ENCODE measurements at places on chromosomes 2 and 18.
A peak's percentile ranks its signal among the peaks of the same experiment; 100 is the strongest.

DNA sequence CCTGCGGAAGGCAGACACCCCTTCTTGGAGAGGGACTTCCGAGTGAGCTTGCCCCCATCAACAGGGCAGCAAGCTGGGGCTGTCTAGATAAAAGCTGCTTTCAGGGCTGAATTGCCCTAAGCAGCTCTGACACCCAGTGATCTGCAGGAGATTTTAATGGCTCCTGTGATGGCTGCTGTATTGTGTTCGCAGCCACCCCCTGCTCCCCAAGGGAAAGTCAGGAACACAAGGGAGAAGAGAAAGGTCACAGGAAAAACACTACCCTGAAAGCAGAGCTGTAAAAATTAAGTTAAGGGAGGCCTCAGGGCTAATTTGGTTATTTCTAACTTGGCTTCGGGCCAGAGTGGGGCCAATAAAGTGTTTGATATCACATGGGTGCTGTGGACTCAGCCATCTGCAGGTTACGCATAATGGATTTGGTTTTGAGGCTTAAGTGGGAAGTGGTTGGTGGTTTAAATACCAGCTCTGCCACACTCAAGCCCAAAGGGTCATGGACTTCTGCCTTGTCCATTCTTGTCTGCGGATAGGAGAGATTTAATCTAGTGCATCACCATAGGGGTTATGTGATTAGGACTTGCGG lies 147.6 kb downstream of the CLIP4 start:
- DNase-seq: no peak

DNA sequence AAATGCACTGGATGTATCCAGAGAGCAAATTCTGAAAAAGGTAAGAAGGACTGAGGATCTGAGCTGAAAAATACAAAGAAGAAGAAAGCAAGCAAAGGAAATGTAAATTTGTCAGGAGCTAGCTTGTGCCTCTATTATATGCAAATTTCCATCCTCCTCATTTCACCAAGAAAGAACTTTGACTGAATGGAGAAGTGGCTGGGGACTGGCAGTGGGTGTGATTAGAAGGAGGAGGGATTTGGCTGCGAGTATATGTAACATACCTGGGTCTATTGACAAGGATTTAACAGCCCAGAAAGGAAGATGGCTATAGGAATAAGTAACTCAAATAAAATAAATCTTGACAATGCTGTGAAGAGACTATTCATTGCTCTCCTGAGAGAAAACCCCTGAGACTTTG lies 19.4 kb upstream of the RIT2 start:
- no peak for DNase-seq

DNA sequence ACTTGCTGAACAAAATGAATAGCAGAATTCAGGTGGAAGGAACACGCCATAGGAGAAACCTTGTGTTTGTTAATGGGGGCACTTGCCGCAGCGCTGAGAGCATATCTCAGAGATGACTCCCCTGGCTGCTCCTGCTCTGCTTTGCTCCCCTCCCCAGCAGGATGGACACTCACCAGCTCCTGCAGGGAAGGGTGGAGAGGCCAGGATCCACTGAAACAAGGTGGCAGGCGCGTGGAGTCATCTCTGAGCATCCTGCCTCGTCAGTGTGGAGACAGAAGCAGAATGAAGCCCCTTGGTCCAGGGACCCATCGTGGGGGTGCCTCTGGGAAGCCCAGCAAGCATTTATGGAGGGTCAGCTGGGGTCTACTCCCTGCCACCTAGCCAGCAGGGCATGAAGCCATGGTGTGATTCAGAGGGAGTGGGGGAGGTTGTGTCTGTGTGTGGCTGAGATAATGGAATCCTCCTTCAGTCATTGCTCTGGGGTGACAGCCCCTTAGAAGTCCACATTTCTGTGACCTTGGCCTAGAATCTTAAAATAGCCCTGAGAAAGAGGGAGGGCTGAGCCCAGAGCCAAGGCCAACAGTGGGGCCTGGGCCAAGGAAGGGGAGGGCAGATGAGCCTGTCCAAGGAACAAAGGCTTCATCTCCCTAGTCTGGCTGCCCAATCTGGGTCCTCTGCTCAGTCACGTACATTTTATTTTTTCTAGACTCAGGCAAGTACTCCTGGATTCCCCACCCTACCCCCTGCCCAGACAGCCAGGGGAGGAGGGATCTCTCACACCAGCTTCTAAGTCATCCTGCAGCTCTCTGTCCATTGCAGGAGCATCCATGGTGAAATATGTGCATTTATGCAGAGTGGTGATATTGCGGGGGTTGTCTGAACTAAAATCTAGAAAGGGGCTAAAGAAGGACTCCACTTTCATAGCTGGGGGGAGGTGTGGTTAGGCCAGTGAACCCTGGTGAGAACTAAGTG lies 215.4 kb downstream of the ZBTB7C start:
- no peak for DNase-seq

GRCh38 chr2:242040303-242040655 lies 170.8 kb downstream of the RTP5 start:
- no peak for DNase-seq

- peak; percentile 20 for DNase-seq
Observed at GRCh38 chr2:191687867-191688266, 9.9 kb downstream of the NABP1 start.

DNA sequence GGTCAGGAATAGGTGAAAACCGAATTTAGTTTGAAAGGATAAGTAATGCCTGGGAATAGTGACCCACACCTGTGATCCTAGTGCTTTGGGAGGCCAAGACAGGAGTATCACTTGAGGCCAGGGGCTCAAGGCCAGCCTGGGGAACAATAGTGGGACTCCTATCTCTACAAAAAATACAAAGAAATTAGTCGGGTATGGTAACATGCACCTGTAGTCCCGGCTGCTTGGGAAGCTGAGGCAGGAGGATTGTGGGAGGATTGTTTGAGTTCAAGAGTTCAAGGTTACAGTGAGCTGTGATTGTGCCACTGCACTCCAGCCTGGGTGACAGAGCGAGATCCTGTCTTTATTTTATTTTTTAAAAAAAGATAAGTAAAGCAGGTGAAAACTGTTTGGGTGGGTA lies 3.8 kb upstream of the MYO1B start:
- no peak for DNase-seq

- DNase-seq: no peak
Observed at GRCh38 chr2:143683977-143684376, 554.8 kb downstream of the ARHGAP15 start.

DNA sequence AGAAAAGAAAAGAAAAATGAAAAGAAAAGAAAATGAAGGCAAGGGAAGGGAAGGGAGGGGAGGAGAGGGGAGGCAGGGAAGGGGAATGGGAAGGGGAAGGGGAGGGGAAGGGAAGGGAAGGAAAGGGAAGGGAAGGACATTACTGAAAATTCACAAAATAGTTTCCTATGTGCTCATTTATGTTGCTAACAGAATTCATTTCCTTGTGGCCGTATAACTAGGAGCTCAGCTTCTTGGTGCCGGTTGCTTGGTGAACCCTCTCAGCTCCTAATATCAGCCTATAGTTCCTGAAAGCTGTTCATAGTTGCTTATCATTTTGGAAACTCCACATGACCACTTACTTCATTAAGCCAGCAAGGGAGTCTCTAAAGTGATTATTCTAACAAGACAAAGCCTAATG lies 379.8 kb upstream of the TMEFF2 start:
- no peak for DNase-seq

- DNase-seq: no peak
Observed at GRCh38 chr2:67836866-67837265, 225.9 kb downstream of the C1D start.

DNA sequence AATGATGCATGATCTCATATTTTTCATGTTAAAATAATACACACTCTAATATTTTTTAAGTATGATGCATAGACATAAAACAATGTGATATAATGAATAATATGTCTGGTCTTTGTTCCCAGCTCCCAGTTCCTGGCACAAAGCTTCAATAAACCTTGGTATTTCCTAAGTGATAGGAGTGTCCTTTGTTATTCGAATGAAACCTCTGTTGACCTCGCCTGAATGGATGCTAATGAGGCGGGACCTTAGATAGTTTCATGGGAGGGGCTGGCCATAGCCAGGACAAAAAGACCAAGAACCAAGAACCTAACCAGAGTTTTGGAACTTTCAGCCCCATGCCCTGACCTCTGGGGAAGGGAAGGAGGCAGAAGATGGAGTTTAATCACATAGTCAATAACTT lies 257.7 kb upstream of the COPS8 start:
- DNase-seq: no peak

- DNase-seq: no peak
Observed at GRCh38 chr18:44766450-44766849, 85.8 kb downstream of the SETBP1 start.

DNA sequence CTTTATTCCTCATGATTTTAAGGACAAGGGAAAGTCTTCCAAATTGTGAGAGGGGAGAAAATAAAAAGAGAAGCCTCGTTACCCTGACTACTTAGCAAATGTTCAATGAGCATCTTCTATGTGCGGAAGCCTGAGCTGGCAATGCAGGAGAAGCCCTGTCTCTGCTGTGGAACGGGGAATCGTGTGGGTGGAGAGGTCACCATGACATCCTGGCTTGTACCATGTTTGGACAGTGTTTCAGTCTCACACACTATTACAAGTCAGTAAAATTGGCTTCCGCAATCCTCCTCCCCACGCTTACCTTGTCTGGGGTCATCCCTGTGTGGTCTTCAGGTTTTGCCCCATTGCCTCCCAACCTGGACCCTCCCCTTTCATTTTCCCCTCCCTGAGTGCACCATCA lies 65.0 kb upstream of the PPM1B start:
- no peak for DNase-seq

DNA sequence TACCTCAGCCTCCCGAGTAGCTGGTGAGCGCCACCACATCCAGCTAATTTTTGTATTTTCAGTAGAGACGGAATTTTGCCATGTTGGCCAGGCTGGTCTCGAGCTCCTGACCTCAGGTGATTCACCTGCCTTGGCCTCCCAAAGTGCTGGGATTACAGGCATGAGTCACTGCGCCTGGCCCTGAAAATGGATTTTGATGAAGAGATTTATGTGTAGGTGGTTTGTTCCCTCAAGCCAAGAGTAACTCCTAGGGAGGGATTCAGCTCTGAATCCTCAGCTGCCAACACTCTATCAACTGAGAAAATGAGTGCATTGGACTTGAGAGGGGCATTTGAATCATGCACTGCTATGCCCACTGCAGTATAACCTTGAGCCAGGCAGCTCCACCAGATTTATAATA lies 17.5 kb upstream of the LIPG start:
- DNase-seq: no peak

DNA sequence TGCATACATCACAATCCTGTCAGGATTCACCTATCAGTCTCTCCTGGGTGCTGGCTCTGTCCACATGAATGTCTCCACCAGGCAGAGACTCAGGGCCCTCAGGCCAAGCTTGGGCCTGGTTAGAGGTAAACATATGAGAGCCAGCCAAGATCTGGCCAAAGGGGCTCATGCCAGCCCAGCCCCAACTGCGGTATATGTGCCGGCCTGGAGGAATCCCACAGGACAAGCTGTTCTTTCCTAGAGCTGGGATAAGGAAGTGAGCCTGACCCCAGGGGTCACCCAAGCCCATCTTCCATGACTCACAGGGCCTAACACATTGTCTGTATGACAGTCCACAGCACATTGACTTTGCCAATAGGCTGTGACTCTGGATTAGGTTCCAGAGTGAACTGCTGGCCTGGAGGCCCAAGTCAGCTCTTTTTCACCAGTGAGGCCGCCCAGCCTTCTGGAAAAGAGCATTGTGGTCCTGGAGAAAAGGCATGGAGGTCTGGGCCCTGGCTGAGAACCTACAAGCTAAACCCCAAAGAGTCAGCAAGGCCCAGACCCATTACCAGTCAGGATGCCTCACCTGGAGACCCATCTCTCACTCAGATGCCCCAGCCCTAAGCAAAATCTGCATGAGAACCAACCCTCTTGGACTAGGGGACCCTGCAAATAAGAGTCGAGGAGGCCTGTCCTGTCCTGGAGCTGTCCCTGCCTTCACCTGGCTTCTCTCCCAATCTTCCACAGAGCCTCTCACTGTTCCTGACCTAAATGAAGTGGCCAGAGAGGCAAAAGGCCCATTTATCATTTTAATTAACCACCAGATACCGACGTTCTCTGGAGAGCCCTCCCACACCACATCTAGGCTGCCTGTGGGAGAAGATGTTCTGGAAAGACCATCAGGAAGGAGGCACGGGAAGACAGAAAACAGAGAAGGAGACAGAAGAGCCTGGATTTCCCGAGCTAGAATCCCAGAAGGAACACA lies 120.9 kb upstream of the PKDCC start:
- DNase-seq: no peak

DNA sequence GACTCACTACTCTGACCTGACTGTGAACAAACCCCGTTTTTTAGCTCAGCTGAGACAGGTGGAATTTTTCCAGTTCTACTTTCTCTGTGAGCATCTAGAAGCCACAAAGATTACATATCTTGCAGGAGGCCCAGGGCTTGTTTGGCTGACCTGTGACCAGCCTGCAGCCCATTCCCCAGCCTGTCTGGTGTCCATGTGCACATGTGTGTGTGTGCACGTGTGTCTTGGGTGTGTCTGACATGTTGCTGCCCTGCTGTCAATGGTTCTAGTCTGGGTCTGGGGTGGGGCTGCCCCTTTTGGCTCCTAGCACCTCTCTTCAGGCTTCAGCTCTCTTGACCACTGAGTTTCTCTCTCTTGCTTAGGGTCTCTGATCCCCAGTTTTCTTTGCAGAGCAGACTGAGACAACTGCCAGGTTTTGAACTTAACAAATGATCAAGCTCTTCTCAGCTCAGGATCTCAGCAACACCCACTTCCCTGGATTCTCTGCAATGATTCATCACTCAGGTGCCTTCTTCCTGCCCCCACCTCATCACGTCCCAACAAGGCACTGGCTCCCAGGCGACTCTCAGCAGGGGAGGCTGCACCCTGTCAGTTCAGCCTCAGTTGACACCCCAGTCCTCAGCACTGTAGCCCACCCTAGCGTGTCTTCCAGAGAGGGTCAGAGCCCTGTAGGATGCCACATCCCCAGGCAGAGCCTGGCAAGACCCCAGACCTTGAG lies 130.3 kb downstream of the CELF4 start:
- no peak for DNase-seq

- DNase-seq: no peak
Observed at GRCh38 chr18:59358414-59358711, 702 bp downstream of the LMAN1 start.

GRCh38 chr18:5444269-5444668 lies 99.5 kb downstream of the EPB41L3 start:
- DNase-seq: no peak

DNA sequence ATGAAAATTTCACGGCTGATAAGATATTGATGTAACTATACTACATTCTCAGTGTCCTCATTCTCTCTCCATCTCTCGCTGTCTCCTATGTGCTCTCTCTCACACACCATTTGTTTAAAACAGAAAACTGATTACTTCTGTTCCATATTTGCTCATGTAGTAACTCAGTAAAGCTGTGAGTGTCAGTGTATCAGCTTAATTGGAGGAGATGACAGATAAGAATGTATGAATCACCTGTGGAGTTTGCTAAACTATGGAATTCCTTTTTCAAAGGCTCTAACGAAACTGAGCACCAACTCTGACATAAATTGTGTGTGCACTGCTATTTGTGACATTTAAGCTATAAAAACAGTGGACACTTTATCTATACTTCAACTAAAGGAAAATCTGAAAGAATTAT lies 1080.0 kb downstream of the DSC3 start:
- no peak for DNase-seq

- no peak for DNase-seq
Observed at GRCh38 chr18:58955001-58955400, 90.3 kb downstream of the ZNF532 start.

Data from CD4-positive, alpha-beta T cell treated with Interferon alpha-2 for 1 hour (primary cell).